ENCODE measurements at places on chromosomes 2 and 18. TPM values are rescaled to one million over a fixed set of nuclear protein-coding genes. Genes with fewer than 3 reads are reported as not detected.

- DNase-seq, result no peak
Measured at GRCh38 chr18:41484069-41484468, 471.0 kb upstream of the PIK3C3 start.

DNA sequence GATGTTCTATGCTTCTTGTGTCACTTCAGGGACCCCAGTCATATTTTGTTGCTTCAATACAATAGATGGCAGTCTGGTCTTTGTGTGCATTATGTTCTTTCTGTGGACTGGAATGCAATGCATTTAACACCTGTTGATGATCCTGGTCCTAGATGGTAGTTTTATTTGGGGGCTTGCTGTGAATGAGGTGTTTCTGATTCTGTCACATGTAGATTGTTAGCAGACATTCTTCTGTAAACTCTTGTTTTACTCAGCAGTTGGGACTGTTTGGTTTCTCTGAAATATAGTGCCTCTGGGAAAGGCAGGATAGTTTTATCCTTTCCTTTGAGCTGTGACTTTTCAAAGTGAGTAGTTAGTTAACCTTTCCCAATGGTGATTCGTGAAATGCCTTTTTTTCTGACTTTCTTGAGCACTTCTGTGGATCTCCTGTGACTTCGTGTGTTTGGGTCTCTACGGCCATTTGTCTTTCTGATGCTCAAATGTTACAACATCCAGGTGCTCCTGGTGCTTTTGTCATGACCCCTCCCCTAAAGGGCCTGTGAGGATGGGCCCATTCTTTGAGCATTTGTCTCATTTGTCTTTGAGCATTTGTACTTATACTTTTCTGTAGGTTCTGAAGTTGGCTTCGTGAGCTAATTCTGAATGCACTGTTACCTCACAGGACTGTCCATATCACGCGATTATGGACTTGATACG is 20.8 kb downstream of the ADNP2 start:
- no peak for DNase-seq

Gene TNS1
- total RNA-seq, result 327 TPM

DNA sequence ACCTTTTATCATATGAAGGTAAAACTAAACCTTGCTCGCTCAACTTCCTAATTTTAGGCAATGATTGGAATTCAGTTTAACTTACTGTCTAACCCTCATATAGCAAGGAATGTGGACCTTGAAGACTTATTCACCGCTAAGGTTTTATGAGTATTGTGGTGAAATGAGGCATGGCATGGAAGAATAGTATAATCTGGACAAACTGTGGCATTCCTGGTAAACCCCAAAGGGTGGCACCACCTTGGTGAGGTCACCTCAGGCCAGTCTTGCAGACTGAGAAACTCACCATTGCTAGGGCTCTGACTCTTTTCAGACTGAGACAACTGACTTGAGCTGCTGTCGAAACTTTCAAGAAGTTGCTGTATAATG is 51.1 kb upstream of the EHBP1 start:
- DNase-seq, result no peak

Gene INHBB
- total RNA-seq, result 0.67 TPM

GRCh38 chr18:49002881-49003280 is 52.1 kb upstream of the SMAD7 start:
- no peak for DNase-seq

DNA sequence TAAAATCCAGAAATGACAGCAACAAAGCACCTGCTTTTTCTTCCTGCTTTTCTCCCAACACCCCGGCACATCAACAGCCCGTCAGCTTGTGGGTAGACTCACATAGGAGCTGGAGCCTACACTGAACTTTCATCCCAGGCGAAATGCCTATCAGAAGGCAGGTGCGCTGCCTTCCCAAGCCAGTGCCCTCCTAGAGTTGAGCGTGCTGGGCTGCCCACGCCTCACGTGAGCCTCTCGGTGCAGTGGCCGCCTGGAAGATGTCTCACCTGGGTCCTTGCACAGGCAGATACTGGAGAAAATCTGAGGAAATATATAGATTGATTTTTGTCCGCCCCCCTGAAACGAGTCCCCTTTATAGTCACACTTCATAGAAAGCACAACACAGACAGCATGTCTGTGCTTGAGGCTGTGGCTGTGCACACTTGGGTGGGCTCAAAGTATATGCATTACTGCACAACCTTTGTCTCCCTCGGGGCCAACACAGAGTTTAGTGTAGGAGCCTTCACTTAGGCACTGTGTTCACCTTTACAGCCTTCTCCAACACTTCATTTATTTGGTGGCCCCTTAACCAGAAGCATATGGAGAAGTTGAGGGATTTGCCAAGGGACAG is 112.5 kb downstream of the SMAD7 start:
- DNase-seq, result no peak

- DNase-seq, result no peak
Measured at GRCh38 chr18:4524096-4524495, 69.0 kb upstream of the DLGAP1 start.

Gene PLB1
- total RNA-seq, result 3.6 TPM

DNA sequence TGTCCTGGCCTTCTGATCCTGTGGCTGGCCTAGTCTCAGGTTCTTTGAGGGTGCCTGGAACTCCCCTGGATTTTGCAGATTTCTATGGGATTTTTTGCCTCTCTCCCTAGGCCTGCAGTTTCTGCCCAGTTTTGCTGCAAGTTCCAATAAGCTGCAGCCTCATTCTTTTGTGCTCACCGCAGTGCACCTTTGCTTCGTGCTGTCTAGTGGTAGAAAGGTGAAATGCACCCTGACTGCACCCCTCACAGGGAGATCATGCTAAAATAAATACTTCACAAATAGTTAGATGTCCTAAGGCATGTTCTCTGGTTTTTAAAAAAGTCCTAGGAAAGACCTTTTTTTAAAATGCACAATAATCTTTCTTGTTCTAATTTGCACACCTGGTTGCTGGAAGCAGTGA is 72.5 kb downstream of the GNAL start:
- DNase-seq, result no peak

GRCh38 chr18:13217466-13217961 is 1.0 kb upstream of the LDLRAD4 start:
- no peak for DNase-seq

- no peak for DNase-seq
Measured at GRCh38 chr2:47112665-47113435, 42.3 kb downstream of the STPG4 start.

Gene SP140
- 3.2 TPM for total RNA-seq

GRCh38 chr2:217332866-217333265 is 473.0 kb upstream of the TNP1 start:
- no peak for DNase-seq

Gene KCNJ3
- total RNA-seq, result 0.10 TPM

GRCh38 chr2:122139739-122140420 is 384.4 kb downstream of the TSN start:
- DNase-seq, result no peak

GRCh38 chr18:51127664-51128063 is 69.8 kb downstream of the MEX3C start:
- DNase-seq, result no peak

- no peak for DNase-seq
Measured at GRCh38 chr2:149438330-149438960, 108.1 kb downstream of the LYPD6 start.

DNA sequence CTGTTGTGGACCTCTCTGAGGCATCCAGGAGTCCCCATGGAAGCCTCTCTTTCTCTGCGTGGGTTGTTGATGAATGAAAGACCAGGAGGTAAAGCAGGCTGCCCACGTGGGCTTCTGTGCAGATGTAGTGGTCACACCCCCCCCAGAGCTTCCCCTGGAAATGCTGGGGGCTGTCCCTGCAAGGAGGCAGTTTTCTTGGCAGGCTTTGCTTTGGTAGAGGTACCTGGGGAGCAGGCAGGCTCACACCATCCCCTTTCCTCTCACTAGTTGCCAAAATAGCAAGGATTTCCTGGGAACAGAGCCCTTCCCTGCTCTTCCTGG is 97.6 kb upstream of the MAP3K20 start:
- DNase-seq, result no peak

DNA sequence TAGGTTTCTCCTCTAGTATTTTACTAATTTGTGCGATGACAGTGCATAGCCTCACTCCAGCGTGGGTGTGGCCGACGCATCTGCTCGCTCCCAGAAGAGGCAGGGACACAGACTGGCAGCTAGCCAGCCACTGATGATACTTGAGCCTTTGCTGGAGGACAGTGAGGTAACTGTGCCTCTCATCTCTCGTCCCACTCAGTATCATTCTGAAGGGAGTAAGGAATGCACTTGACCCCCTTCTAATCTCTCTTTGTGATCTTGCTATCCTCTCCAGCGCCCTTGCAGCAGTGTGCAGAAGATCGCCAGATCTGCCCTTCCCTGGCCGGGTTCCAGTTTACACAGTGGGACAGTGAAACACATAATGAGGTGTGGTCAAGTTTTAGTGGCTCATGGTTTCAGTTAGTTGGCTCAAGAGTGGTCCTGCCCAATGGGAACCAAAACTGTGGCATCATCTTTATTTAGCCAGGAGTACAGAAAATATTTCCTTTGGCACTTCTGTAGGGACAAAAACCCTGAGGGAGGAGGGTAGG is 17.5 kb downstream of the NCAPH start:
- no peak for DNase-seq

DNA sequence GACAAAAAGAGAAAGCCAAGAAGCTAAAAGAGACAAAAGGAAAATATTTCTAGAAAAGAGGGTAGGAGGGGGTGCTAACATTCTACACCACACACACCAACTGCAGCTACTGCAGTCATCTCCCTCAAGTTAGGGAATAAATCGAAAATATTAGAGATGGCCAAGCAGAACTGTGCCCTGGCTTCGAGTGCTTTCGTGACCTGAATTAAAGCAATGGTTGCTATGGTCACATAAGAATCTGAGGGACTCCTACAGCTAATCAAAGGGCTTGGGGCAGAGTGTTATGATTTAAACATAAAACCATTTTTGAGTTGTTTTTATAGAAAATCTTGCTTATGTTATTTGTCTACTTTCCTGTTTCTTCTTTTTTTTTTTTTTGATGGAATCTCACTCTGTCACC is 159.6 kb upstream of the HNRNPA3 start:
- DNase-seq, result no peak

Gene LBX2
- 2.2 TPM for total RNA-seq

Gene DOK6
- total RNA-seq, result 5.3 TPM

Gene MYL12B
- total RNA-seq, result 467 TPM

Gene SERPINB11
- total RNA-seq, result not detected

DNA sequence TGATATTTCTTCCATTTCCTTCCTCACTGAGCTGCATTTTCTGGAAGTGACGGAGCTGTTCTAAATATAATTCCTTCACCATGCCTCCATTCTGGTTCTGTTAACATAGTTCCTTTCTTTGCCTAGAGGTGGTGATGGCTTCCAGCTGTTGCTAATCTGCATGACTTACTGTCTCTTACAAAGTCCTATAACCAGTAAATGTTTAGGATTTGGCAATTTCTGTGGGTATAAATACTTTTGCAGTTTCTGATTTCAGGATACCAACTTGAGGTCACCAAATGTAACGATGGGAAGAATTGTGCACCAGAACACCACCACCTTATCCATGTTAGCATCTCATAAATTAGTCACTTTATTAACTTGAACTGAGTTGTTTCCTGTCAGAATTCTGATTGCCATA is 101.7 kb upstream of the FN1 start:
- DNase-seq, result peak; percentile 83

- DNase-seq, result no peak
Measured at GRCh38 chr18:25029802-25030201, 322.2 kb downstream of the ZNF521 start.

Gene ERBB4
- total RNA-seq, result 6.4 TPM

DNA sequence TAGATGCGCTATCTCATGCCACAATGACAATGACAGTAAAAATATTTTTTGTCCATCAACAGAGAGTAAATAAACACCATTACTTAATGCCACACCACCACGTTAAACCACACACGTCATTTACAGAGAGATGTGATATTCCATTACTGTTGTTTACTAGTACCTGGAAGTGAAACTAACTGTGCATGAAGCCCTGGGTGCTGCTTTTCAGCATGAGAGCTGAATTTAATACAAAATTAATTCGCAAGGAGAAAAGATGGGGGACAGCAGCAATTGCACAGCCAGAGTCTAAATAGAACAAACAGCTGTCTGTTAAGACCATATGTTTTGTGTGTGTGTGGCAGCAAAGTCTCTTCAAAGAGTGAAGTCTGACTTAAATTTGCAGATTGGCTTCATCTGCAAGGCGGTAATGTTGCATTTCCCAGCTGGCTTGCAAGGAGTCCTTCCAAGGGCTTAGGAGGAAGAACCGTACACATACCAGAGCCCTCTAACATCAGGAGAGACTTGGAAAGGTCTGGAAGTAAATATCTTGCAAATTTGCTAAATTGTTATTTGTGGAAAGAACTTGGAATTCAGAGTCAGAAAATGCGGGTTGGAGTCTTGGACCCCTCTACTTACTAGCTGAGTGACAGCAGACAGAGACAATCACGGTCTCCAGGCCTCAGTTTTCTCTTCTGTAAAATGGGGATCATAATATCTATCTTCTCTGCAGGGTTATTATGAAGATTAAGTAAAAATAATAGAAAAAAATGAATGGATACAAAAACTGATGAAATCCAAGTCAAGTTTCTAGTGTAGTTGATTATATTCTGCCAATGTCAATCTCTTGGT is 127.6 kb downstream of the ALPK2 start:
- DNase-seq, result peak; percentile 77

Gene PROKR1
- not detected for total RNA-seq

GRCh38 chr2:235776531-235776930 is 282.7 kb downstream of the AGAP1 start:
- DNase-seq, result no peak

Gene USP37
- 13.0 TPM for total RNA-seq

Gene NT5DC4
- total RNA-seq, result 0.60 TPM

DNA sequence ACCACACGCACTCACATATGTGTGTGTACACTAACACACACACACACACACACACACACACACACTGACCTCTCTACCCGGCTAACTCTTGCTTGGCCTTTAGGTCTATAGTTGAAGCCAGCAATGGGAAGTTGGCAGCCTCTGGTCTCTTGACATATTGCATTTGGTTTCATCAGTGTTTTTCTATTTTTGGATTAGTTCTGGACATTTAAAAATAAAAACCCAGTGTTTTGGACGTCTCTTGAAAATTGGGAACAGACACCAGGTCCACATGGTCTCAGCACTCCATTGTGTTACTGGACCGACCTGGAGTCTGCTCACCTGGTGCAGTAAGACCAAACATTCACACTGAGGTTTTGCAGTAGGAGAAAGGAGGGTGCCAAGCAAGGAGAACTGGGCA is 50.4 kb upstream of the AFF3 start:
- DNase-seq, result no peak

Gene RNF152
- total RNA-seq, result 15.5 TPM

DNA sequence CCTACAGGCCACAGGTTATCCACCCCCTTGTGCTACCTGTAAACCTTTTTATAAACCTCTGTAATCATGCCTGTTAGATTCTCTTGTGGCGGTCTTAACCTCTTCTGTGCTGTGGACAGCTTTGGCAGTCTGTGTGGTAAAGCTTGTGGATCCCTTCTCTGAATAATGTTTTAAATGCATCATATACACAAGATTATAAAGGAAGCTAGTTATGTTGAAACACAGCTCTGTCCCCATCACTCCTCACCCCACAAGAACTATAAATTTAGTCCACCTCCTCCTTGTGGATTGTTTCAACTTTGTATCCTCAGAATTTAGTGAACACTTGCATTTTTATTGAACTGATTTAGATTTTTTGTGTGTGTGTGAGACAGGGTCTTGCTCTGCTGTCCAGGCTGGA is 107.7 kb downstream of the ICA1L start:
- no peak for DNase-seq

Gene CCDC121
- total RNA-seq, result 3.0 TPM

Gene USP14
- 59.7 TPM for total RNA-seq

Gene TRPM8
- total RNA-seq, result not detected

Gene REG1B
- not detected for total RNA-seq

Gene QPCT
- total RNA-seq, result 11.5 TPM

All from left lung (tissue), 14 donors.